ENCODE measurements at places on chromosomes 6 and 20. TPM values are rescaled to one million over a fixed set of nuclear protein-coding genes. Genes with fewer than 3 reads are reported as not detected.

Gene NKAIN4
- polyA plus RNA-seq = not detected

DNA sequence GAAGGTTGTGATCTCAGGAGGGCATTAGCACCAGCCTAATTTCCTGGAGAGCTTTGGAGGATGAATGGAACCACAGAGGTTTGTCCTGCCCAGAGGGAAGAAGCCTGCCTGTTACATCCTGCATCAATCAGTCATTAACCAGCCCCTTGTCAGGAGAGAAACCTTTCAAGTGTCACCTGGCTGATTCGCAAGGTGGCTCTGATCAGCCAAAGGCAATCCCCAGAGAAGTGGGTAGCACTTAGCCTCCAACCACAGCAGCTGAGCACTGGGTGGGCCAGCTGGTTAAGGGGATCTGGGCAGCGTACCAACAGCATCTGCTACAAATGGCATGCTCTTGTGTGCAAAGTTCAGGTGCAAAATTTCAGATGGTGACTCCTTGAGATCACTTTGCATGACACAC, 26.9 kb downstream of the ANKEF1 start:
- no peak for DNase-seq

- no peak for DNase-seq
These were observed 100.8 kb downstream of the GRM4 start for GRCh38 chr6:34044945-34045595.

- DNase-seq = no peak
These were observed 38.6 kb downstream of the NKX2-4 start for GRCh38 chr20:21358737-21359136.

DNA sequence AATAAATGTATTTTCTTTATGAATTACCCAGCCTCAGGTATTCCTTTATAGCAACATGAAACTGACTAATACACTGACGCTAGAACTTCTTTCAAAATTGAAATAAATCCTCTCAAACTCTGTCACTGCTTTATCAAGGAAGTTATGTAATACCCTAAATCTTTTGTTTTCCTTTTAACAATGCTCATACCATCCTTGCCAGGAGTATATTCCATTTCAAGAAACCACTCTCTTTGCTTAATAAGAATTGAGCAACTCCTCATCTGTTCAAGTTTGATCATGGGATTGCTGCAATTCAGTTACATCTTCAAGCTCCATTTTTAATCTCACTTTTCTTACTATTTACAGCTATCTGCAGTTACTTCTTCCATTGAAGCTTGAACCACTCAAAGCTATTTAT, 707.6 kb upstream of the MARCKS start:
- no peak for DNase-seq

GRCh38 chr6:24330137-24330732, 27.6 kb downstream of the DCDC2 start:
- no peak for DNase-seq

- no peak for DNase-seq
These were observed 35.7 kb upstream of the CD93 start for GRCh38 chr20:23121751-23122320.

DNA sequence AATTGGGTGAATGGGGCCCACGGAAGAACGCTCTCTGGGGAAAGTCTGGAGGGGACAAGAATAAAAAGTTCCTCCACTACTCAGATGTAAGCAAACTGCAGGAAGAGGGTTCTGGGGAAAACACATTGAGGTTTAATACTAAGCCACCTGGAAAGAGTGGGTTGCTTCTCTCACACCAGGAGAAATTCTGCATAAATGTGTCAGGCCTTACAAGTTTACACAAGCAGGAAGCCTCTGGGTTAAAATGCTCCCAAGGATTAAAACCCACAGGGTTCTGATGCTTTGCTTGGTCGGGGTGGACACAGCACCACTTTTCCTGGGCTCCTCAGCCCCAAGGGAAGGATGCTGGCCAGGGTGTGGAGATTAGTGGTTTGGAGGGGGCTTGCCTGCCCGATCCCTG, 122.1 kb upstream of the SLC22A23 start:
- DNase-seq = no peak

- peak; percentile 69 for DNase-seq
These were observed 15.8 kb downstream of the CGA start for GRCh38 chr6:87078983-87079616.
